ENCODE measurements at places on chromosomes 3 and 15. TPM values are rescaled to one million over a fixed set of nuclear protein-coding genes. Genes with fewer than 3 reads are reported as not detected.
A peak's percentile ranks its signal among the peaks of the same experiment; 100 is the strongest.

- peaks cover 11% of the 10 kb centered on the region for H3K4me1 ChIP-seq
- H3K27ac ChIP-seq: no peak overlapping the region
- no peak overlapping the region for H3K4me3 ChIP-seq
- H3K27me3 ChIP-seq: peaks cover 25% of the 10 kb centered on the region
- no peak for DNase-seq
Observed at GRCh38 chr15:25717127-25717456, 146.0 kb downstream of the ATP10A start.

GRCh38 chr15:97061392-97061791, 730.9 kb downstream of the NR2F2 start:
- DNase-seq: no peak
- H3K27ac ChIP-seq: no peak overlapping the region
- H3K27me3 ChIP-seq: no peaks in the 10 kb centered on the region
- no peak overlapping the region for H3K4me3 ChIP-seq

Gene ACTR8
- total RNA-seq: 42.7 TPM

Gene SYNPR
- not detected for total RNA-seq

- H3K27me3 ChIP-seq: no peaks in the 10 kb centered on the region
- H3K4me3 ChIP-seq: peak overlapping the region; percentile 78
- peak overlapping the region; percentile 93 for H3K27ac ChIP-seq
Observed at GRCh38 chr15:59399465-59400102, 26.9 kb upstream of the MYO1E start.

Measured in activated B cell treated with CpG ODN at 0.5 μM for 24 hours (primary cell).